ENCODE measurements at places on chromosomes 4 and X. TPM values are rescaled to one million over a fixed set of nuclear protein-coding genes. Genes with fewer than 3 reads are reported as not detected.

GRCh38 chrX:66731398-66731797 lies 92.5 kb upstream of the EDA2R start:
- no peak overlapping the region for H3K27ac ChIP-seq
- no peak for DNase-seq
- H3K4me1 ChIP-seq = no peaks in the 10 kb centered on the region
- no peak overlapping the region for H3K4me3 ChIP-seq
- no peaks in the 10 kb centered on the region for H3K36me3 ChIP-seq

DNA sequence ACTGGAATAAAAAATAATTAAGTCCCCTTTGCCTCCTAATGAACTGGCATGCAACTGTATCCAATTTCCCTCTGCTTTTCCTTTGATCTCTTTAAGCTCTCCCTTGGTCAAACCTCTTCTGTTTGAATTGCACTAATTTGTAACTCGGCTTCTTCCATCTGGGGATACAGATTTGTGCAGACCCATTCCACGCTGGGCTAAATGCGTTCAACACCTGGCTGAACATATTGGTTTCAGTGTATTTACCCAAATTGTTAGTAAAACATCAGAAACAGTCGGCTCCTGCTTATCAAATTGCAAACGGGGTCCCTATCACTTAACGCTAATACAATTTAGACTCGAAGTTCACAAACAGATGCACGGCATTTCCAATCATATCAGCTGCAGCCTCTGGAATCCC lies 124.9 kb upstream of the TAPT1 start:
- H3K27me3 ChIP-seq = no peaks in the 10 kb centered on the region
- H3K27ac ChIP-seq = no peak overlapping the region

DNA sequence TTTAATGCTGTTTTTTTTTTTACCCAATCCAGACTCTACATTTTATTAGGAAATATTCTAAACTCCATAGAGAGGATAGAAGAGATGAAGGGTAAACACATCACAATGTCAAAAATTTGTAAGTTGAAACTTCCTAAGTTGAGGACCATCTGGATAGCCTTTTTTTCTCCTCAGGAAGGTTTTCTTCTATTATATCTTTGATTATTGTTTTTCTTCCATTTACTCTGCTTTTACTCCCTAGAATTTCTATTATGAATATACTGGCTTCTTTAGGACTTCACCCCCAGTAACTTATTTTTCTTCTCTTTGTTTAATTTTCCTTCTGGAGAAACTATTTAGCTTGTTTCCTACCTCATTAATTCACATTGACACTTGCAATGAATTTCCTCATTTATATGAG lies 71.2 kb upstream of the SLIT2 start:
- H3K4me3 ChIP-seq = no peak overlapping the region
- no peaks in the 10 kb centered on the region for H3K36me3 ChIP-seq
- no peak overlapping the region for H3K27ac ChIP-seq
- DNase-seq = no peak

DNA sequence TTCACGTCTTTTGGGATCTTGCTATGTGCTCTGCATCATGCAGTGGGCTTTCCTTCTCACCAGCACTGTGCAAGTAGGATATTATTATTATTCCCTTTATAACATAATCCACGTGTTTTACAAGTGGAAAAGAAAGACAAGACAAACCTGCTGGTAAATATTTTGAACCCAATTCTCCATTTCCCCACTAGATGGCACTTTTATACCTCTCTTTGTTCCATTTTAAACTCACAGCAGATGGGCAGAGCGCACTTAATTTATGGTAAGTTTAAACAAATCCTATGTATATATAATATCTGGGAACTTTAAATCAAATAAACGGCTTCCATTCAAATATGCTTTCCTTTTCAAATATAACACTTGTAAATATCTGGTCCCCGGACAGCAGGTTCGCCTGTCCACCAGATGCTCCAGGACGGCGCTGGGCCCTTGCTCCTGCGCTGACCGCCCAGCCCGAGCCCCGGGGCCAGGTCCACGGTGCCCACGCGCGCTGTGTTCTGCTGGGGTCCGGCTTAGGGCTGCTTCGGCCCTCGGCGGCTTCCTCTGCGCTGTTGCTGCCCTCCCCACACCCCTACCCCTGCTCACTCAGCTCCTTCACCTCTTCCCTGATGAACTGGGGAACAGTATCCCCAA lies 31.1 kb downstream of the F11 start:
- H3K27me3 ChIP-seq = no peaks in the 10 kb centered on the region
- no peaks in the 10 kb centered on the region for H3K36me3 ChIP-seq
- no peak for DNase-seq
- no peak overlapping the region for H3K27ac ChIP-seq
- H3K4me1 ChIP-seq = no peaks in the 10 kb centered on the region

Gene PASD1
- total RNA-seq = not detected

GRCh38 chr4:127509155-127509554 lies 123.6 kb upstream of the INTU start:
- H3K36me3 ChIP-seq = no peaks in the 10 kb centered on the region
- no peaks in the 10 kb centered on the region for H3K4me1 ChIP-seq
- no peak for DNase-seq
- H3K27ac ChIP-seq = no peak overlapping the region
- no peak overlapping the region for H3K4me3 ChIP-seq

Gene GAGE12F
- total RNA-seq = not detected

GRCh38 chr4:148203056-148203898 lies 238.9 kb downstream of the NR3C2 start:
- H3K27me3 ChIP-seq = no peaks in the 10 kb centered on the region
- no peak for DNase-seq
- no peaks in the 10 kb centered on the region for H3K36me3 ChIP-seq
- H3K4me1 ChIP-seq = no peaks in the 10 kb centered on the region

GRCh38 chr4:184574861-184575260 lies 74.4 kb downstream of the CASP3 start:
- DNase-seq = no peak
- no peak overlapping the region for H3K4me3 ChIP-seq
- H3K4me1 ChIP-seq = no peaks in the 10 kb centered on the region
- H3K27me3 ChIP-seq = no peaks in the 10 kb centered on the region

GRCh38 chr4:41012911-41013310 lies 201.4 kb downstream of the APBB2 start:
- H3K27ac ChIP-seq = no peak overlapping the region
- no peaks in the 10 kb centered on the region for H3K27me3 ChIP-seq
- H3K4me3 ChIP-seq = no peak overlapping the region
- DNase-seq = no peak
- no peaks in the 10 kb centered on the region for H3K36me3 ChIP-seq
- no peaks in the 10 kb centered on the region for H3K4me1 ChIP-seq

Gene ADH1B
- 5,080 TPM for total RNA-seq

Gene FGB
- total RNA-seq = not detected

DNA sequence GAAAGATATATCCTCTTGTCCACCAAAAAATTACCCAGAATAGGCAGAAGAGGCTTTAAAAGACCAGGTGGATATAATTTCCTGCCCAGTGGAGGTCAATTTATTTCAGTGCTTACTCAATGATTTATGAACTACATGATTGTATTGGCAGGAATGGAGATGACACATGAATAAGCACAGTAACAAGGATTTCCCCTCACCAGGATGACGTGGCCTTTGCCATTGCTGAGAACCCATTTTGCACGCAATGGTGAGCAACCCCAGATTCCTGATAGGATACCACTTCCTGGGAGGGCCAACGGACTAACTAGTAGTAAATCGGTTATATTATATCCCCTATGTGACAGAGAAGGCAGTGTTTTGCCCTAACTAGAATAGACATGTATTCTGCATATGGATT lies 11.6 kb upstream of the TTC29 start:
- no peaks in the 10 kb centered on the region for H3K36me3 ChIP-seq
- H3K4me1 ChIP-seq = no peaks in the 10 kb centered on the region
- H3K27me3 ChIP-seq = no peaks in the 10 kb centered on the region
- no peak for DNase-seq

DNA sequence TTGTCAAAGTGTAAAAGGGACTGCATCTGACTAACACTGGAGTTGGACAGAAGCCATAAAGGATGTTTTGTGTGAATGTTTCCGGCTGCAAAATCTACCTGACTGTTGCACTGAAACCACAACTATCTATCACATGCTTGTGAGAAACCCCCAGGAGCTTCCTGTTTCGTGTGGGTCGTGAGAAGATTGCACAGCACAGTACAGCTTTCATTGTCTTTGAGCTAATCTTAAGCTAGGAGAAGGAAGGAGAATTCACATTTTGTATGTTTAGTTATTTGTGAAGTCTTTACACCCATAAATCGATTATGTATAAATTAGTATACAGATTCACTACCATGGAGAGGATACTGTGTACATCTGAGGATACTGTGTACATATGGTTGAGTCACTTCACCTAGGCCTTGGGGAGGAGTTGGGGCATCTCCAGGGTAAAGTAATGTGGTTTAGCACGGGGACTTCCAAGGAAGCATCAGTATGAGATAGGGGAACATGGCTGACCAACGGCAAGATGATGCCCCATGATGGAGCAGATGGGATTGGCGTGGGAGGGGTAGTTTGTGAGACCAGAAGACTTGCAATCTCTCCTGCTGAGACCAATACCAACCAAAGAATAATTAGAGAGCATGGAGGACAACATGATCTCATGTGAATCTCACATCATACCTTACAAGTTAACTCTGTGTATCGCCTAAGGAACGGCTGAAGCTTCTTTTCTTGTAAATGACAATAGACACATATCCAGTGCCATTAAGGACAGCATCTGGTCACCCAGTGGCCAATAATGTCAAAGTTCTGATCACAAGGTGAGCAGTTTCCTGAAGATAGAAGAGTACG lies 43.1 kb upstream of the FAM9C start:
- DNase-seq = no peak
- H3K27me3 ChIP-seq = no peaks in the 10 kb centered on the region
- H3K36me3 ChIP-seq = no peaks in the 10 kb centered on the region
- H3K4me1 ChIP-seq = no peaks in the 10 kb centered on the region
- no peak overlapping the region for H3K27ac ChIP-seq

DNA sequence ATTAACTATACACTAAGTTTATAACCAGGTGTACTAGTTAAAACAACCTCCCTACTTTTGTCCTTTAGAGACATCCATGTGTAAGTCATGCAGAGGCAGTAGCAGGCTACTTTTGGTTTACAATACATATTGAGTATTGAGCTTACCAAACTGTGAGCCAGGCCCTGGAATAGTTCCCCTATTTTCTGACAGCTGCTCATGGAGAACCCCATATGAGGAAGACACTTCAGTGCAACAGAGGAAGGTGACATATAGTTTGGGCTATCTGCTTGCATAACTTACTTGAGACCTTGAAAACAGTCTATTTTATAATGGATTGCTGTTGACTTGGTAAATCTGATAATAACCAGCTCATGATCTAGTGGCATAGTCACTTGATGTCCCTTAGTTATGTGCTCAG lies 190.5 kb downstream of the SH3BGRL start:
- no peak for DNase-seq
- no peak overlapping the region for H3K4me3 ChIP-seq
- H3K4me1 ChIP-seq = no peaks in the 10 kb centered on the region
- H3K27me3 ChIP-seq = no peaks in the 10 kb centered on the region

DNA sequence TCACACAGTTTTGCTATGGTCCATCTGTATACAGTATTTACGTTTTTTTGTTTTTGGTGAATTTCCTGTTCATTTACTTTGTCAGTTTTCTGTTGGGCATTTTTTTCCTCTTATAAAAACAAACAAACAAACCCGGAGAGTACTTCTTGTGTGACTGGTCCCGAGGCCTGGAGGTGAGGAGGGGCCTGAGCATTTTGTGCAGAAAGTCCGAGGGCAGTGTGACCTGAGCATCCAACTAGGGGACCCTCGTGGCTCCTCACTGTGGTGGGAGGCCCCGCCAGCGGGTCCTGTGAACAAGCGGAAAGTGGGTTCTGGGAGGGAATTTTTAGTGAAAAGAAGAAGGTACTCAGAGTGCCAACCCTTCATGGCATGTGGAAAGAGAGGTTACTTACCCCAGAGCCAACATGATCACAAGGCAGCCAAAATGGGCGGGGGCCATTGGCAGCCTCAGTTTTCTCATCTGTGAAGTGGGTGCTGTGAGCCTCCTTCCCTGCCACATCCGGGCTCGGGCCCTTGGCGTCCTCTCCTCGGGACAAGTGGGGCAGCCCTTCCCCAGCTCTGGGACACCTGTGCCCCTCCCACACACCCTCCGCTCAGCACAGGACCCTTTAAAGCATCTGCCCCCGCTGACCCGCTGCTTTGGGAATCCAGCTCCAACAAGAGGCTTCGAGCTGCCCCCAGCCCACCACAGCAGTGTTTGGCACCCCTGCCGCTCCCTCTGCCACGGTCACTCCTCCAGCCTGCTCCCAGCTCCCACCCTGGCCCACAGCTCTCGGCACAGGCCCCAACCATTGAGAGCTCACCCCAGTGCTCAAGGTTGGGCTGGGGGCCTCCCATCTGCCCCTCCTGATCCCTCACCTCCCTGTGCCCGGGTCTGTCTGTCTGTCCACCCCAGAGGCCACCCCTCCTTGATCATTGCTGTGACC lies 22.8 kb upstream of the GPR78 start:
- no peak overlapping the region for H3K27ac ChIP-seq
- DNase-seq = no peak
- H3K27me3 ChIP-seq = no peaks in the 10 kb centered on the region

DNA sequence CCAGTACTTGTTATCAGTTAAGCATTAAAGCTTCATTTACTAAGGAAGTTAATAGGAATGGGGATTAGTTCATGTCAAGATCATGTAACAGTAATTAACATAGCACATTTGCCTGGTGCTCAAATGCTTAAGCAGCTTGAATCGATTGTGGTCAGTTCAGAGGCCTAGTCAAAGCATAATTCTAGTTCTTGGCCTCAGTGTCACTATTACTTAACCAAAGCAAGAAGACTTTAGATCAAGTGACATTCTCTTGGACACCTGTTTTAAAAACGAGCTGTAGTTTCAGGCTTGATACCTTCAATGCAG lies 115.2 kb upstream of the BMPR1B start:
- H3K27me3 ChIP-seq = no peaks in the 10 kb centered on the region
- H3K27ac ChIP-seq = no peak overlapping the region
- no peaks in the 10 kb centered on the region for H3K4me1 ChIP-seq
- H3K36me3 ChIP-seq = no peaks in the 10 kb centered on the region

Gene FGD1
- 3.7 TPM for total RNA-seq

DNA sequence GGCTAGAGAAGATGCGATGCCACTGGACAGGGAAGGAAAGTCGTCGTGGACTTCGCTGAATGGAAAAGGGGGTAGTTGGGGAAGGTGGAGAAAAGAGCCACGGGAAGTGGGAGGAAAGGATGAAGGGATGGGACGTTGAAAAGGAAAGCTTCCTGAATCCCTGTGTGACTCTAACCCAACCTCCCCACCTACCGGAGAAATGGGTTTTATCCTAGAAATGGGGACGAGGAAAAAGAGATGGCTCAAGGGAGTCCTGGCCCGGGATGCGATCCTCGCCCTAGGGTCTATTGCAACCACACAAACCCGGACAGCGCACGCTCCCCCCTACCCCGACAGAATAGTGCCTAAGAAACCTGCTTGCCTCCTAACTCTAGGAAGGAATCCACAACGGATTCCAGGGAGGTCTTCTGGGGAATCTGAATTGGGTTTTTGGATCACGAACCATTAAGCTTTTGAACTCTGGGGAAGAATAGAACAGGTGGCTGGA lies 738 bp upstream of the TSPAN5 start:
- H3K27me3 ChIP-seq = no peaks in the 10 kb centered on the region
- H3K4me1 ChIP-seq = peaks cover 3% of the 10 kb centered on the region

Gene MGAT4D
- not detected for total RNA-seq

- H3K27ac ChIP-seq = no peak overlapping the region
- no peak for DNase-seq
- H3K4me1 ChIP-seq = no peaks in the 10 kb centered on the region
- no peak overlapping the region for H3K4me3 ChIP-seq
- H3K27me3 ChIP-seq = no peaks in the 10 kb centered on the region
These were observed 420.3 kb downstream of the PDHA2 start for GRCh38 chr4:96260064-96260682.

Gene MAGED2
- 307 TPM for total RNA-seq

- no peak overlapping the region for H3K4me3 ChIP-seq
- no peaks in the 10 kb centered on the region for H3K27me3 ChIP-seq
- H3K27ac ChIP-seq = no peak overlapping the region
- H3K36me3 ChIP-seq = no peaks in the 10 kb centered on the region
These were observed 57.7 kb upstream of the S100G start for GRCh38 chrX:16592194-16592770.
